ENCODE measurements at places on chromosomes 12 and 14. TPM values are rescaled to one million over a fixed set of nuclear protein-coding genes. Genes with fewer than 3 reads are reported as not detected.

DNA sequence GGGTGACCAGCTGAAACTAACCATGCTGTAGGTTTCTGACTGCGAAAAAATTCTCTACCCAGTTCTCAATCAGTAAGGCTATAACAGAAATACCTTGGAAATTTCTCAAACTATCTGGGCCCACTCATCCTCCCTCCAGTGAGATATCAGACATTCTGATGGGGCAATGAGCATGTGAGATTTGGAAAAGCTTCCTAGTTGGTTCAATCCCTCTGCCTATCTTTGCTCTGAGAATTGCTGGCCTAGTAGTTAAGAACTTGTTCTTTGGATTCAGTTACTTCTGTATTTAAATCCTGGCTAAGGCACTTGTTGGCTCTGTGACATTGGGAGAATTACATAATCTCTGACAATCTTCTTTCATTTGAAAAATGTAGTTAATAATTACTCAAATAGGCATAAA is 119.4 kb downstream of the SLC15A5 start:
- no peak for DNase-seq

DNA sequence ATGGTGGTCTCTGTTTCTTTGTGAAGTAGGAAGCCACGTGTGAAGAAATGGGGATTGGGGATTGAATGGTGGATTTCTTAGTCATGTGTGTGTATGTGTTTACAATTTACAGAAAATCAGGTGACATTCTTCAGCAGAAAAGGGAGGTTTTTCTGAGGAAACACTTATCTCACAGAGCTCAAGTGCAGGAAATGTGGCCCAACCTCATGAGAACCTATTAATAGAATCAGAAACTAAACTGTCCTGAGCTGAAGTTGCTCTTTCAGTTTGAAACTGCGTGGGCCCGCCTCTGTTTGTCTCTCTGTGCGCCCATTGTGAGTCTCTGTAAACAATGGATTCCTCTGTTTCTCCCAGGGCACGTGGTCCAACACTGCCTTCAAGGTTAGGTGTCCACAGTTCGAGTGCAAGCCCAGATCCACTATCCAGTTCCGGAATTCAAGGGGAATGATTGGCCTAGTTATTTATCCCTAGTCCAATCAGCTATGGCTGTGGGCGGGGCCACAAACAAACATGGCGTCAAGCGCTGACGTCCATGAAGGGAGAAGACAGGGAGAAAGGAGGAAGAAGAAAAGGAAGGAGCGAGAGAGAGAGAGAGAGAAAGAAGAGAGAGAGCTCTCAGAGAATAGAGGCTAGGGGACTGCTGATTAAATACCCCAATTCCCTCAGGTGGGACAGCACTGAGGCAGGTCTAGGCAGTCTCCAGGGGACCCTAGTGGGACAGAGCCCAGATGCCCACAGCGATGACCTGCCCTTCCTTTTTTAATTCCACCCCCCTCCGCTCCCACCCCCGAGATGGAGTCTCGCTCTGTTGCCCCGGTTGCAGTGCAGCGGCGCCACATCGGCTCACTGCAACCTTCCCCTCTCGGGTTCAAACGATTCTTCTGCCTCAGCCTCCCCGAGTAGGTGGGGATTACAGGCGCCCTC is 31.4 kb upstream of the C12orf76 start:
- DNase-seq: peak; percentile 74

DNA sequence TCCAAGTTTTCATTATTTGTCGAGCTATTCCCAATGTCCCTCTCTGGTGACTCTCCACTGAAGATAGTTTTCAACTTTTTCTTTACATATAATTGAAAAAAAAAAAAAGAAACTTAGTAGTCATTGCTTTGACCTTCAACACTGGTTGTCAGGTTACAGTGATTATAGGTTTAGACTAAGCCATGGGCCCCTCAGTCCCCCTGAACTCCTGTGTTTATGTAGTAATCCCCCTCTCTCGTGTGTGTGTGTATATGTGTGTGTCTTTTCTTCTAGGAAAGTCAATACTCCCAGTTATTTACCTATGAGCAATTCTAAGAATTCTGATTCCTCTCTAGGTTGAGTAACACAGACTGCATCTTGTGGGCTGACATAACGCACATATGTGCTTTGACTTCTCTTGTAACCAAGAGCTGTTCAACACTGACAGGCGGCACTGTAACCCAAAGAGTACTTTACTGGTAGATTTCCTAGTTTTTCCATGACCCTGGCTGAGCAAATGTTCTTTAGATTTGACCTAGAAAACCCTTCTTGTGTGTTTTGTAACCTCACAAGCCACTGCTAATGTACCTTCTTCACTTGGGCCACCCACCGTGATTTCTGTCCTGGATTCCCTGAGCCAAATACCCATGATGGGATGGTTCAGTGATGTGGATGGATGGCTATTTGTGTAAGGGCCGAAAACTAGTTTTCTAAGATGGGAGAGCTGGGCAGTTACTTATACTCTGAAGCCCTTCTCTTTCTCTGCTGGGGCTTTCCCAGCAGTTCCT is 15.0 kb upstream of the MANSC4 start:
- no peak for DNase-seq

DNA sequence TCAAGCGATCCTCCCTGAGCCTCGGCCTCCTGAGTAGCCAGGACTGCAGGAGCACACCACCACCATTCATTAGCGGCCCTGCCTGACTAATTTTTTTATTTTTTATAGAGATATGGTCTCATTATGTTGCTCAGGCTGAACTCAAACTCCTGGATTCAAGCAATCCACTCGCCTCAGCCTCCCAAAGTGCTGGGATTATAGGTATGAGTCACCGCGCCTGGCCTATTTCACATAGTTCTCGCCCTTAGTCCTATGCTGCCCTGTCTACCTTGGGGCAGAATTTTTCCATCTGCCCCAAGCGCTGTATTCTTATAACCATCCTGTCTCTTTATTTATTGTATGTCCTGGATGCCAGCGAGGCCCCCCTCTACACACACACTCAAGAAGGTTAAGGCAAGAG is 50.9 kb upstream of the BCL2L14 start:
- no peak for DNase-seq

- no peak for DNase-seq
Observed at GRCh38 chr12:12726555-12727093, 9.5 kb downstream of the CDKN1B start.

- no peak for DNase-seq
Observed at GRCh38 chr14:81519200-81520011, 14.2 kb downstream of the SEL1L start.

- DNase-seq: no peak
Observed at GRCh38 chr12:43100231-43100630, 451.8 kb downstream of the ADAMTS20 start.

Gene TSFM
- 24.4 TPM for total RNA-seq

GRCh38 chr12:107655281-107656065 is 30.1 kb upstream of the PWP1 start:
- no peak for DNase-seq

Data from activated naive CD8-positive, alpha-beta T cell treated with anti-CD3 and anti-CD28 coated beads, Interleukin-2, amount 10 ng/mL, durations not matched to agents 7 days and 5 days (primary cell).